ENCODE measurements at places on chromosomes 16 and 17.

GRCh38 chr16:10738231-10739077, 5.2 kb upstream of the NUBP1 start:
- peak; percentile 84 for DNase-seq

GRCh38 chr17:59234631-59235030, 14.3 kb downstream of the GDPD1 start:
- DNase-seq, result no peak

DNA sequence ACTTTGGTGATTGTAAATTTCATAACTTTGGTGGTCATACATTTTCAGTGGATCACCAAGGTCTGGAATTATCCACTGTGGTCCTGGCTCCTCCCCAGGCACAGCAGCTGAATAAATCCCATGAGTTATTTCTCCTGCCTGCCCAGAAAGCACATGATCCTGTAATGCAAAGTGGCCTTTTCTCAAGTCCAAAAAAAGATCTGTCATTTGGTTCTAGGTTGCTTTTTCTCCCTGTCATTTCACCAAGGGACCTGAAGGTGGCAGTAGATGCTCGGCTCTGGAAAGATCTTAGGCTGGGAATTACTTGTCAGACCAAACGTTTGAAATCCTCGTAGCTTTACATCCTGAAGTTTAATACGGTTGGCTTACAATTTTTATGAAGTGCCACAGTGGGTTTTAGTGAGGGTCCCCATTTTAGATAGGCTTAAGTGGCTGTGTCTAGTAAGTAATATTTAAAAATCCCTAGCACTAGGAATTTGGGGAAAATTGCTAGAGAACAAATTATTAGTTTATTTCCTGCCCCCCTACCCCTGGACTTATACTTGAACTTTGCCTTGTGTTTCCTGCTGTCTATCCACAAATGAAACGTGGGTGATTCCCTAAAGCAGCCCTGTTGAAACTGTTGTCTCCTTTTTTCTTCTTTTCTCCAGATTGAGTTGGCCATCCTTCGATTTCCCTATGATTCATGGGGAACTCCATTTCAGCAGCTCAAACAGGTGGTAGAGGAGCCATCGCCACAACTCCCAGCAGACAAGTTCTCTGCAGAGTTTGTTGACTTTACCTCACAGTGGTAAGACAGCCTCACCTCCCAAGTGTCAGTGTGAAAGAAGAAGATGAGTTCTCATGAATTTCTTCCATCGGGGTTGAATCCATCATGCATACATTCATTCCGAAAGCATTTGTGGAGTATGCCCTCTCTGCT, 111.7 kb downstream of the MAP2K6 start:
- peak; percentile 70 for DNase-seq

- no peak for DNase-seq
Measured at GRCh38 chr16:67183-67791, 5.1 kb downstream of the RHBDF1 start.

GRCh38 chr16:26806657-26807056, 260.1 kb upstream of the C16orf82 start:
- no peak for DNase-seq

GRCh38 chr16:86718118-86718517, 139.8 kb downstream of the FOXL1 start:
- peak; percentile 3 for DNase-seq

- no peak for DNase-seq
Measured at GRCh38 chr17:38711792-38712571, 6.9 kb downstream of the MLLT6 start.

- no peak for DNase-seq
Measured at GRCh38 chr17:42669977-42670788, 6.6 kb downstream of the PLEKHH3 start.

- peak; percentile 59 for DNase-seq
Measured at GRCh38 chr16:87436225-87437172, 44.4 kb downstream of the MAP1LC3B start.

- no peak for DNase-seq
Measured at GRCh38 chr17:32489320-32490100, 2.7 kb downstream of the CDK5R1 start.

All from iris pigment epithelial cell (primary cell).